Naive B cell (primary cell): ENCODE measurements at places on chromosomes 13 and 19.

GRCh38 chr19:33679696-33680095 lies 57.9 kb downstream of the CHST8 start:
- no peak for DNase-seq

GRCh38 chr13:81318231-81319019 lies 977.5 kb upstream of the SPRY2 start:
- DNase-seq = no peak

GRCh38 chr13:73109288-73109899 lies 50.6 kb downstream of the KLF5 start:
- no peak for DNase-seq

DNA sequence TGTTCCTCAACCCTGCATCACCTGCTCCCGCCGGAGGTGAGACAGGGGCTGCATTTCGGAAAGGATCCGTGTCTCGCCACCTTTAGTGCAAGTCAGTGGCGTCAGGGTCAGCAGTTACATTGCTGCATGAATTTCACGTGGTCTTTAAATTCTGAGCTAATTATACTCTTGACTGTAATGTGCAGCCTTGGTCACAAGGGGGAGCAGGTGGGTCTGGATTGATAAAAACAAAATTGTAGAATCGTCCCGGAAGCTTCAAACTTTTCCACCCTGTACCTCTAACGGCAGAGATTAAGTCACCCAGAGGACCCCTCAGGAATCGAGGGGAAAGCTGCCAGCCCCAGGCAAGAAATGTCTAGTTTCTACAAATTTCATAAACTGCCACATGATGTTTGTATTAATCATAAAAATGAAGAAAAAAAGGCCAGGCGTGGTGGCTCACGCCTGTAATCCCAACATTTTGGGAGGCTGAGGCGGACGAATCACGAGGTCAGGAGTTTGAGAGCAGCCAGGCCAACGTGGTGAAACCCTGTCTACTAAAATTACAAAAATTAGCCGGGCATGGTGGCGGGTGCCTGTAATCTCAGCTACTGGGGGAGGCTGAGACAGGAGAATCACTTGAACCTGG lies 20.2 kb downstream of the BBC3 start:
- DNase-seq = peak; percentile 73

DNA sequence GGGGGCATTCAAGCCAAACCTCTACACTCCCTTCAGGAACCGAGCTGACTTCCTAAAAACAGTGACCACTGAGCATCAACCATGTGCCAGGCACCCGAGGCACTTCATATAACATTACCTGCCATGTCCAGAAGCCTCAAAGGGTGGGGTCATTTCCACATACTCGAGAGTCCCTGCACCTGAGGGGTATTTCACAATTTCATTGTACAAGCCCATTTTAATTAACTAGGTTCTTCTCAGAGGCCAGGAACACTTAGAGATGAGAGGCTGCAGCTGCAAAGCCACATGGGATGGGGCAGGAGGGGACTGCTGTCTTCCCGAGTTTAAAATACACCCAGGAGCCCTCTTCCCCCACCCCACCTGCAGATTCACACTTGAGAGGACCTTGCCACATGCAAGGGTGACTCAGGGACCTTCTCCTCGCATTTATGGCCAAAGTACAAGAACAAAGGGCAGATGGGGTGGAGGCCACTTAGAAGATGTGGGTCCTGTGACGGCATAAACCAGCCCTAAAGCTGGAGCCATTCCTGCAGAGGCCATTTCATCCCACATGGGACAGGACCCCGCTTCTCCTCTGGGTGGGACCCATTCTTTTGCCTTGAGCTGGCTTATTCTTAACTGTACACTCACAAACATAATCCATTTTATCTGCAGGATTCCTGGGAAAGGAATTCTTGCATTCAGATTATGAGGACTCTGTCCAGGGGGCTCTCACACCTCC lies 43.9 kb downstream of the RAB20 start:
- no peak for DNase-seq

- DNase-seq = peak; percentile 35
Observed at GRCh38 chr13:44243198-44243857, 130.3 kb upstream of the SERP2 start.

DNA sequence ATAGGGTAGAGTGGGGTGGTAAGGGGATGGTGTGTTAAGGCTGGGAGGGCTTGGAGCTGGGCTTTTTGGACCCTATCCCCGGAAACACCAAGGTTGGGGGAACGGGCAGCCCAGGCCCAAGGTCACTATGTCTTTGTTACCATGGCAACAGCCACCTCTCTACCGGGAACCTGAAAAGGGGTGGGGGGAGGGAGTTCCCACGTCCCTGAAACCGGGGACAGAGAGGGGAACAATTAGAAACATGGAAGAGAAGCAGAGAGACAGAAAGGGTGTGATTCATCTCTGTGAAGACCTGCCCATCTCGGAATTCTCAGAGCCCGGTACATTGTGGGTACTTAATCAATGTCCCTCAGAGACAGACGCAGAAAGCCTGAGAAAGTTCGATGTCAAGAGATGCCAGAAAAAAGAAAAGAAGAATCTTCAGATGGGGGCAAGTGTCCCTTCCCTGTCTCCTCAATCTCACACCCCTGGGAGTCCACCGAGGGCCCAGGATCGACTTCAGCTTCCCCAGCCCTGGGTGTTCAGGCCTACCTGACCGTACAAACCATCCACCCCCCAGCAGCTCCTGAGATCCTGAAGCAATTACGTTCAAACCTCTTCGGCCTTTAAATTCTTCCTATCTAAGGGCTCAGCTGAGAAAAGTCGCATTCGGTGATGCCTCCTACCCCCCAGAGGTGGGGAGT lies 6.8 kb upstream of the LRFN1 start:
- no peak for DNase-seq

- DNase-seq = no peak
Observed at GRCh38 chr13:29978211-29978610, 127.8 kb upstream of the UBL3 start.

- DNase-seq = no peak
Observed at GRCh38 chr19:40413291-40413845, at the start of gene PRX. Gene PRX (minus strand): TSS chr19:40413378. CDS start chr19:40407932, 5,446 bp downstream.
